ENCODE measurements at places on chromosomes 12 and 14. TPM values are rescaled to one million over a fixed set of nuclear protein-coding genes. Genes with fewer than 3 reads are reported as not detected.

PLEK2 gene
- 4.5 TPM for total RNA-seq

PTCSC3 gene
- total RNA-seq = not detected

LMNTD1 gene
- total RNA-seq = not detected

TESPA1 gene
- total RNA-seq = not detected

C12orf54 gene
- total RNA-seq = not detected

G2E3 gene
- 38.4 TPM for total RNA-seq

AGAP2 gene
- 0.43 TPM for total RNA-seq

CDCA3 gene
- 18.4 TPM for total RNA-seq

EML1 gene
- total RNA-seq = 34.5 TPM

VEZT gene
- 84.6 TPM for total RNA-seq

NKX2-1 gene
- not detected for total RNA-seq

ANO2 gene
- total RNA-seq = 0.43 TPM

C12orf57 gene
- total RNA-seq = 94.7 TPM

NTS gene
- total RNA-seq = under 0.01 TPM

LRRK2 gene
- total RNA-seq = 1.3 TPM

PTPRR gene
- total RNA-seq = not detected

ENDOU gene
- not detected for total RNA-seq

PLA2G1B gene
- total RNA-seq = not detected

NGB gene
- total RNA-seq = not detected

ARHGEF40 gene
- total RNA-seq = 39.6 TPM

PTGER2 gene
- total RNA-seq = 1.3 TPM
